ENCODE measurements at places on chromosomes 1 and 21. TPM values are rescaled to one million over a fixed set of nuclear protein-coding genes. Genes with fewer than 3 reads are reported as not detected.
A peak's percentile ranks its signal among the peaks of the same experiment; 100 is the strongest.

DNA sequence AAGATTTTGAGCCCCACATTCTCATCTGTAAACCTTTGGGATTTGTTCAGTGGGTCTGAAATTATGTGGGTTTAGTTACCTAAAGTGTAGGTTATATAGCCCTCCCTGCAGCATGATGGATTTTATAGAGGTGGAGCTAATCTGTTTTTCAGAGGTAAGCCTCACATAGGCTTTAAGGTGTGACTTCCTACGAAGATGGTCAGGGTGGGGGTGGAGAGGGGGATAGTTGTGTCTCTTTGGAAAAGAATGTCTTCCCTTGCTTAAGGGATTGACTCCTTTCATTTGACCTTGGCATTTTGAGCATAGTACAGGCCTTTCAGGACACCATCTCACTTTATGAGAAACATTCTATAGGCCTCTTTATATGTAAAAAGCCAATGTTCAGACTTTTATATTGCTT, 3.4 kb downstream of the CACHD1 start:
- DNase-seq: no peak

DNA sequence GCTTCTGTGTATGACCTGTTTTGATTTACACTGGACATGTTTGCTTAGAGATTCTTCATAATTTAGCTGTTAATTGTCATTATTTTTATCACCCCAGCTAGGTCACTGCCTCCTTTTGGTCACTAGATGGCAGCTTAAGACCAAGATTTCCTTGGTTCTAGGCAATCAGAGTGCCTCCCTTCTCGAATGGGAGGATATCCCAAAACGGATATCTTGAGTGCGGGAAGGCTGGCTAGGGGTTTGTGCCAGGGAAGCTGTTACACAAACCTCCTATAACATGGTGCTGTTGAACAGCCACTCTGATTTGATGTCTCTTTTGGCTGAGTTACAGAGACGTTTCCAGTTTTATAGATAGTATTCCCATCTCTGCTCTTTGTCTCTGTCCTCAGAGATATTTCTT, 283.5 kb downstream of the S1PR1 start:
- DNase-seq: peak; percentile 27

- peak; percentile 22 for DNase-seq
These were observed at the start of gene MTMR11 for GRCh38 chr1:149936170-149936991. MTMR11 (minus strand) TSS chr1:149936879; CDS start chr1:149936647, 232 bp downstream.

DNA sequence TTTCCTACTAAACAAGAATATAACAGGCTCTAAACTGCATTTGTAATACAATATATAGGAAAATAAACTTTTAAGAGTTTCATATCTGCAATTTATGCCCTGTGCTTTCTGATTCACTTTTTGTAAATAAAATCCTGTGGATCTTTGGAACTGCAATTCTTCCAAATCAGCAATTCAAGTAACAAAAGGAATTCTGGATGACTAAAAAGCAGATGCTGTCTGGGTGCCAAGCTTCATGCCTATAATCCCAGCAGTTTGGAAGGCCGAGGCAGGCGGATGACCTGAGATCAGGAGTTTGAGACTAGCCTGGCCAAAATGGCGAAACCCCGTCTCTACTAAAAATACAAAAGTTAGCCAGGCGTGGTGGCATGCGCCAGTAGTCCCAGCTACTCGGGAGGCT, 6.3 kb downstream of the NME7 start:
- no peak for DNase-seq

DNA sequence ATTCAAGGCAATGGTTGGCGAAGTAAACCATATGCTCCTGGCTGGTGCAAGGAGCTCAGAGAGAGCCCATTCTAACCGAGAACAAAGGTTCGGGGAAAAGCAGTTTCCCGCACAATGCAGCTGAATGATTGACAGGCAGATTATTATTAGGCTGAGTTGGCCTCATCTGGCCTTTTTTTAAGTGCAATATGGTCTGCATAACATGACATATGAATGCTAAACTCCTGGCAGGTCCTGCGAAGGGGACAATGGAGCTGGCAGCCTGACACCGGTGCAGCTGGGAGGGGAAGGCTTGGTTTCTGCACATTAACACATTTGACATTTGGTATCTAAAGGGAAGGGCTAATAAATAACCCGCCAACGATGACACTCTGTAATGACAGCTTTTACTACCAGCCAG, 92.0 kb downstream of the MIS18A start:
- no peak for DNase-seq

- DNase-seq: no peak
These were observed 161.2 kb downstream of the NPHP4 start for GRCh38 chr1:5830771-5831599.

Gene CYP4A22
- total RNA-seq: not detected

Gene C8A
- 15.0 TPM for total RNA-seq
